B cell (primary cell): ENCODE measurements at places on chromosomes 2 and 18. TPM values are rescaled to one million over a fixed set of nuclear protein-coding genes. Genes with fewer than 3 reads are reported as not detected.

DNA sequence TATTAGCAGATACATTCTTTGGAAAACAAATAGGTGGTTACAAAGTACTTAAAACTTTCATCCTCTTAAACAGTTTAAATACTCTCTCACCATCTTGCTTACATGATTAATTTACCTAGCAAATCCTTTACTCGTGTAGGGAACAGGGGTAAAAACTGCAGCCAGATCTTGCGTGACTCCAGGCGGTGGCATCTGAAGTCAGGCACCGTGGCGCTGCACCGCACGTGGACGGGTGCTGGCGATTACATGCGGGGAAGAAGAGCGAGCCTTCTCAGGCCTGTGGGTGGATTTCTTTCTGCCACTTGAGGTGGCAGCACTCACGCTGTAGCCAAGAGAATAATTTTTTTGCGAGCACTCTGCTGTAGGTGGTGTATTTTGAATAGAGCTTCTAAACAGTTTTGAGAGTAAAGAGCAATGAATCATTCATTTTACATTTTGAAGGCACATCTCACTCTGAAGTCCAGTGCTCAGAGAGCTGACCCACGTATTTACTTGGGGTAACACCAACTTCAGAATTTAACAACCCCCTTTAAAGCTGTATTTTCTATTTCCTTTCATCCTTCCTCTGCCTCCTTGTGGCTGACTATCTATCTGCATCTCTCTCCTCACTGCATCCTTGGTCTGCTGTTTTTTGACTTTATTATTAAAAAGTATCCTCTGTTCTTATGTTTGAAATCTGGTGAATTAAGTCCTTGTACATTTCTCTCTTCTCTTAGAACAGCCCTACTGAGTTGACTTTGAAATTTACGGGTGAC, 68.9 kb downstream of the EPAS1 start:
- DNase-seq: no peak

DNA sequence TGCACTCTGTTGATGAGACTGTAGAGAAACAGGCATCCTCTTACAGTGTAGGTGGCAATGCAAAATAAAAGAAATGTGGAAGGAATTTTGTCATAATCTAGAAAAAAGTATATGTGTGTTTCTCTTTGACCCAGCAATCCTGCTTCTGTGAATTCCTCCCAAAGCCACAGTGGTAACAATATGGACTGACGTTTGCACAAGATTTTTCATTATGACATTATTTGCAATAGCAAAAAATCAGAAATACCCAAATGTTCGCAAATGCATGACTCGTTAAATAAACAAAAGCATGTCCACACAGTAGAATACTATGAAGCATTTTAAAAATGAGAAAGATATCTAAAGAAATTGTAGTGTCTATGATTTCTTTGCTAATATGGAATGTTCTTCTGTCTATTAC, 255.2 kb upstream of the NRP2 start:
- no peak for DNase-seq

DNA sequence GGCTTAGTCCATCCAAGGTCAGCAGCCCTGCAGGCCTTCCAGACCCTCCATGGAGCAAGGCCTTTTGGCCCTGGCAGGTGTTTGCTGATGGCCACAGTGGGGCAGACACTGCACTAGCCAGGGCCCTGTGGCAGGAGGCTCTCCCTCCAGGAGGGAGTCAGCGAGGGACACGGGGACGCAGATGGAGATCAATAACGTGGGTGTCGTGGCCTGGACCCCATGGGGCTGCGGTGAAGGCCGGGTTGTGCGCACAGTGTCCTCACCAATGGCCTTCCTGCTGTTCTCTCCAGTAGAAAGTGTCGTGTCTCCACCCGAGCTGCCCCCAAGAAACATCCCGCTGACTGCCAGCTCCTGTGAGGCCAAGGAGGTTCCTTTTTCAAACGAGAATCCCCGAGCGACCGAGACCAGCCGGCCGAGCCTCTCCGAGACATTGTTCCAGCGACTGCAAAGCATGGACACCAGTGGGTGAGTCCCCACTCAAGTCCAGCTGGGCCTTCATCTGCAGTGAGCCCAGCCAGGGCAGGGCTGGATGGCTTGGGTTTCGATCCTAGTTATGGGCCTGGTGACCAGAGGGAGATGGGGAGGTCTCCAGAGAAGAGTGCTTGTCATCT, 65.4 kb downstream of the INPP5D start:
- no peak for DNase-seq

DNA sequence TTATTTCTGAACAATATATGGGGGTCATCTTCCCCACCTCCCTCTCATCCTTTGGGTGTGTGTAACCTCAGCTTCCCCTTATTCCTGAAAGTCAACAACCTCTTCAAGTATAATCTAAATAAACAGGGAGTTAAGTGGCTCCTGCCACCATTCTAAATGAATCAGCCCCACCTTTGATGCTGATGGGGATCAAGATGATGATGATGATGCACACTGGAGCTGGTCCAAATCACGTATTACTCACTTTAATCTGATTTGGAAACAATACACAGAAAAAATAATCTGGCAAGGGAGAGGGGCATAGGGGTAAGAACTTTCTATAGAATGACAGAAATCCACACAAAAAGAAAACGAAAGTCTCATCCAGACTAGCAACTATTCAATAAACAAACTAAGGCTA, 7.1 kb downstream of the ACVR1 start:
- no peak for DNase-seq

DNA sequence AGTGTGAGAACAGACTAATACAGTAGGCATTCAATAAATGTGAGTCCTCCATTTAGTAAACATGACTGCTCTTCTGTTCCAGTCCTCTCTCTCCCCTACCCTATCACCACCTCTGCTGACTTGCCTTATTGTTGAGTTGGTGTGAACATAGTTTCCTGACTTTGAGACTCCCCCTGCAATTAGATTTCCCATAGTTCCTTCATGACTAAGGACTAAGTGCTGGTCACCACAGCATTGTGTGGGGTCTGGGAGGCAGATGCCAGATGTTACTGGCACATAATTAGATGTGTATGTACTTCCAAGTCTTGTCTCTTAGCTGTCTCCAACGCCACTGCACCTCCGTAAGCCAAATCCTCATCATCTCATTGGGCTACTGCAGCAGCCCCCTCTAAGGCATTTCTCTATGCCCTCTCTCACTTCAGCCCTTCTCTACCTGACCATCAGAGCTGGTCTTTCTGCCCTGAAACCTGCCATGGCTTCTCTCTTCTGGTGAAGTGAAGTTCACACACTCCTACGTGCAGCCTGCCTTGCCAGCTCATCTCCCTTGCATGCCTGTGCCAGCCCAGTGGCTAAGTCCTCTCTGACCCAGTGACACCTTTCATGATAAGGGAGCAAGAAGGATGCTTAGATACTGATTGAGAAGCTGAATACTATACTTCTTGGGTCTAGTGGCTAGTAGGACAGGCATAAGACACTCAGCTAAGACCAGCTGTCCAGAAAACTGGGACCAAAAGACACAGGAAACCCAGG, 81.6 kb upstream of the ALPP start:
- DNase-seq: no peak

IL18R1 gene
- 1.1 and 2.4 TPM in 2 replicates for total RNA-seq
